ENCODE measurements at places on chromosomes 1 and 21.

DNA sequence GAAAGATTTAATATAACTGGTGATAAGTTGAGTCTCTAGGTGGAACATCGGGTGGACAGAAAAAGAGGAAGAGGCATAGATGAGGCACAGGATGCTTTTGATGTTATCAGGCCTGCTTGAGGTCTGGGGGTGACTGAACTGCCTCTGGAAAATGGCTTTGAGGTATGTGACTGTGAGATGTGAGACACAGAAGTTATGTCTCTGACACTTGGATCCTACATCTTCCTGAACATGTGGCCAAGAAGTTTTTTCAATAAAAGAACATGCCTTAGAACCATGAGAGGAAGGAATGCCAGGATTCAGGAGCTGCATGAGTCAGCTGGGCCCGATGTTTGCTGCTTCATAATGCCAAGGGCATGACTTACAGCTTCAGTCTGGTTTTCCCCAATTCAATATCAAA lies 11.5 kb upstream of the AIM2 start:
- DNase-seq = no peak

- DNase-seq = no peak
Observed at GRCh38 chr21:16587141-16587581, 857.4 kb downstream of the USP25 start.

GRCh38 chr1:231240531-231240882 lies 505 bp upstream of the GNPAT start:
- DNase-seq = no peak

- no peak for DNase-seq
Observed at GRCh38 chr1:219907772-219908070, 20.6 kb downstream of the SLC30A10 start.

GRCh38 chr1:7938070-7938469 lies 2.6 kb downstream of the TNFRSF9 start:
- no peak for DNase-seq

DNA sequence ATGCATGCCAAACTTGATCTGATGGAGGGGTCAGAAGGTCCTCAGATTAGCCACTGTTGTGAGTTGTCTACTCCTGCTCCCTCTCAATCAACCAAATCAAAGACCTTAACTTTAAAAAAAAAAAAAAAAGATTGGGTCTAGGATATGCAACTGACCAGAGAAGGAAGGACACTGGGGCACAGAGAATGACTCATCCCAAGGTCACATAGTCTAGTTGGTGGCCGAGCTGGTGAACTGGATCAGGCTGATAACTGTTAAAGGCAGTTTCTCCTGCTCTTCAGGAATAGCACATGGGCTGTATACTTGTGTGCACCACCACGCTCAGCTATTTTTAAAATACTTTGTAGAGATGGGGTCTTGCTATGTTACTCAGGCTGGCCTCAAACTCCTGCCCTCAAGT lies 14.8 kb upstream of the S100A7 start:
- no peak for DNase-seq

DNA sequence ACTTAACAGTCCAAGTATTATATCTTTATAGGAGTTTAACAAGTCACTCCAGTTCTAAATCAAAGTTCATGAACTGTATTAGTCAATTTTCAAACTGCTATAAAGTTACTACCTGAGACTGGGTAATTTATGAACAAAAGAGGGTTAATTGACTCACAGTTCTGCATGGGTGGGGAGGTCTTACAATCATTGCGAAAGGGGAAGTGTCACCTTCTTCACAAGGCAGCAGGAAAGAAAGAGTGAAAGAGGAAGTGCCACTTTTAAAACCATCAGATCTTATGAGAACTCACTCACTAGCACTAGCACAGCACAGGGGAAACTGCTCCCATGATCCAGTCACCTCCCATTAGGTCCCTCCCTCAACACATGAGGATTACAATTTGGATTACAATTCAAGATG lies 70.0 kb downstream of the CLCA4 start:
- no peak for DNase-seq

- no peak for DNase-seq
Observed at GRCh38 chr1:180269645-180270529, 39.8 kb downstream of the LHX4 start.

DNA sequence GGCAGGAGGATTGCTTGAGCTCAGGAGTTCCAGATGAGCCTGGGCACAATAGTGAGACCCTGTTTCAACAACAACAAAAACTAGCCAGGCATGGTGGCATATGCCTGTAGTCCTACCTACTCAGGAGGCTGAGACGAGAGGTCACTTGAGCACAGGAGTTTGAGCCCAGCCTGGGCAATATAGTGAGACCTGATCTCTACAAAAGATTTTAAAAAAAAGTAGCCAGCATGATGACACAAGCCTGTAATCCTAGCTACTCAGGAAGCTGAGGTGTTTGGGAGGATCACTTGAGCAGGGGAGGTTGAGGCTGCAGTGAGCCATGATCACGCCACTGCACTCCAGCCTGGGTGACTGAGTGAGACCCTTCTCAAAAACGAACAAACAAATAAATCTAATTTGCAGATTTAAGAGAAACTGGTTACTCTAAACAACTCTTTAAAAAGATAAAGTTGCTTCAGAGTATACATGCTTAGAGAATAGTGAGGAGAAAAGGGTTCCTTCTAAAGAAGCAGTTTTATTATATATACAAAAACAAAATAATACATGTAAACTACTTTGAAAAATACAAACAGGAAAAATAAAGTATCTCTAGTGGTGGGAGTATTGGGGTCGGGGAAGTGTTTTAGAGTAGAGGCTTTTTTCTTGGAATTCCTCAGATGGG lies 88.4 kb downstream of the ADCY10 start:
- no peak for DNase-seq

DNA sequence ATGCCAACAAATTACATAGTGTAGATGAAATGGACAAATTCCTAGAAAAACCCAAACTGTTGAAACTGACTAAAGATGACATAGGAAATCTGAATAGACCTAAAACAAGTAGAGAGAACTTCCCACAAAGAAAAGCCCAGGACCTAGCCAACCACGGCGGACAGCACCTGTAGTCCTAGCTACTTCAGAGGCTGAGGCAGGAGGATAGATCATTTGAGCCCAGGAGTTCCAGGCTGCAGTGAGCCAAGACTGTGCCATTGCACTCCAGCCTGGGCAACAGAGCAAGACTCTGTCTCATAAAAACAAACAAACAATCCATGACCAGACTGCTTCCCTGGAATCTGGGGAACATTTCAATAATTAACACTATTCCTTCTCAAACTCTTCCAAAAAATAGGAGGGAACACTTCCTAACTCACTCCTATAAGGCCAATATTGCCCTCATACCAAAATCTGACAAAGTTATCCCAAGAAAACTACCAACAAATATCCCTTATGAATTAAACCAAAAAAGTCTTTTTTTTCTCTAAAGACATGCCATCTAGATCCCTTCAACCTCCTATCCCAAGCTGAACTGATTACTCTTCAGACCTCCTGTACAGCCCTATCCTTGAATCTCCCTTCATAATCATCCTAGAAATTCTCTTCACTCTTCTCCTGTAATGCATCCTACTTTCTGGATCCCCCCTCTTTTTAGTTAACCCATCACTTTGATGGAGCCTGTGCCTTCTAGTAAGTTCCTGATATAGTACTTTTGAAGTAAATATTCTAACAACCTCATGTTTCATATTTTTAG lies 15.5 kb downstream of the ZNF644 start:
- DNase-seq = no peak

- DNase-seq = no peak
Observed at GRCh38 chr1:70146488-70146887, 58.9 kb downstream of the LRRC40 start.

GRCh38 chr1:110760321-110760720 lies 85.6 kb upstream of the KCNA3 start:
- DNase-seq = no peak

- DNase-seq = no peak
Observed at GRCh38 chr1:48329486-48329885, 107.0 kb downstream of the SLC5A9 start.

DNA sequence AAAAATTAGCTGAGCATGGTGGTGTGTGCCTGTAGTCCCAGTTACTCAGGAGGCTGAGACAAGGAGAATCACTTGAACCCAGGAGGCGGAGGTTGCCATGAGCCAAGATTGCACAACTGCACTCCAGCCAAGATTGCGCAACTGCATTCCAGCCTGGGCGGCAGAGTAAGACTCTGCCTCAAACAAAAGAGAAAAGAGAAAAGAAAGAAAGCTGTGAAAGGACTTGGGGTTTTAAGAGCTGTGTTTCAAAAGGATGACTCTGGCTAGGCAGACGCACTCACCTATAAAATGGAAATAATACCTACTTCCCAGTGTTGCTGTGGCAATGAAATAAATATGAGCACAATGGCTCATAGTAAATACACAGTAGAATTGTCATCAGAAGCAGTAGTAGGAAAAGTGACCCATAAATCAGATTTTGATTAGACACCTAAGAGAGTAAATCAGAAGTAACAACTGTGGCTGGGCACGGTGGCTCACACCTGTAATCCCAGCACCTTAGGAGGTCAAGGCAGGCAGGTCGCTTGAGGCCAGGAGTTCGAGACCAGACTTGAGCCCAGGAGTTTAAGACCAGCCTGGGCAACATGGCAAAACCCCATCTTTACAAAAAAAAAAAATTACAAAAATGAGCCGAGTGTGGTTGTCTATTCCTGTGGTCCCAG lies 45.9 kb upstream of the PUM1 start:
- DNase-seq = no peak

DNA sequence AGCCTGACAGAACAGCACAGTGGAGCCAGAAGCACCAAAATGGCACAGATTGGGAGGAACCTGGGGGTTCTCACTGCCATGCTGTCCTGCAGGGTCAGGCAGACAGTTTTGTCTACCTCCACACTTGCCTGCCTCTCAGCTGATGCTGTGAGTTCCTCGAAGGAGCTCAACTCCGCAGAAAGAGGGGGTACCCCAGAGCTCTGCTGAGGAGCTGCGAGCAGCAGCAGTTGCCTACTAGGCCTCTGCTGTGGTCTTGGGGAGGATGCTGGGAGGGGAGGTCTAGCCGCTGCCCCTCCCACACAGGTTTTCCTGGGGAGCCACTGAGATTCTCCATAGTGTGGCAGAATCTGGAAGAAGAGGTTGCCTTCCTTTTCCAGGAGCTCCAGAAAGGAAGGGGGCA lies 192.5 kb downstream of the FOXD2 start:
- no peak for DNase-seq

GRCh38 chr1:143735764-143736461 lies 235.9 kb downstream of the FAM72C start:
- DNase-seq = no peak

DNA sequence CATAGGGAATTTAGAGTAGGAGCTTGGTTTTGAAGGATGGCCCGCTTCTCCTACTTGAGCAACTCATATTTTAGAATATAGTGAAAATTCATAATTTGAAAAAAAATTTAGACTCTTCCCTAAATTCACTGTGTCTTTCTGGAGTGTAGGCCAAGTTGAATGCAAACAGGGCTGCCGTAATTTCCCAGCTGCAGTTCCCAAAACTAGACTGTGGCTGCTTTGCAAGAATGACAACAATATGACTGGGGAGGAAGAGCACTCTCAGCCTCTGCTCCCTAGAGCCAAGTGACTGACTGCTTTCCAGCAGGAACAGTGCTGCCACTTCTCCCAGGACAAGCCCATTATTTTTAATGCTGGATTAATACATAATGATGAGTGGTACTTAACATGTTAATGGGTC lies 209.0 kb downstream of the RHOU start:
- no peak for DNase-seq

GRCh38 chr1:39173995-39174380 lies 30.5 kb upstream of the MACF1 start:
- DNase-seq = no peak

GRCh38 chr21:29238053-29238966 lies 60.4 kb upstream of the BACH1 start:
- DNase-seq = no peak

DNA sequence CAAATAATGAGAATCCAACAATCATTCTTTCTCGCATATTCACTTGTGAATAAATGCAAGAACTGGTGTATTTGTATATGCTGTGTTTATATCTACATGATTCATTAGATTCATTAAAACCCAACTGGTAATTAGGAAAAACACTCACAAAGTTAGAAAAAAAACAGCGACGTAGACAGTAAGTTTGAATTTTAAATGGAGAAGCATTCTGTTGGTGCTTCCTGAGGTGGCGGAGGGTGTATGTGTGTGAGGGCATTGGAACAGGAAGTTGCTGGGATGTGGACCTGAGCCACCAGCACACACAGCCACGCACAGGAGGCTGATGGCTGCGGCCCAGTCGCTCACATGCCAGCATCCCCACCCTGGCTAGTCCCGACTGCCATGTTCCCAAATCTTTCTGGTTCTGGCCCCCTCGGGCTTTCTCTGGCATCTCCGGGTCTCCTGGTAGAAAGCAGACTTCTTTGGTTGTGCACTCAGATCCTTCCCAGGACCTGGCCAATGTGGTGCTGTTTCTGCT lies 121.6 kb upstream of the IRF2BP2 start:
- no peak for DNase-seq

DNA sequence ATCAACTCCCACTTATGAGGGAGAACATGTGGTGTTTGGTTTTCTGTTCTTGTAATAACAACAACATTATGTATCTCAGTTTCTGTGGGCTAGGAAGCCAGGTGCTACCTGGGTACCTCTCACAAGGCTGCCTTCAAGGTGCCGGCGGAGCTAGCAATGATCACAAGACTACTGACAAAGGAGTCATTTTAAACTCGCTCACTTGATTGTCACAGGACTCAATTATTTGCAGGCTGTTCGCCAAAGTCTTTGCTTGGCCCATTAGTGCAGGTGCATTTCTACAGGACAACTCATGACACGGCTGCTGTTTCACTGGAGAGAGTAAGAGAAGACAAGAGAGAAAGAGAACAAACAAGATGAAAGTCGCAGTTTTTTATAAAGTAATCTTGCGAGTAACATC lies 1237.4 kb upstream of the TMPRSS15 start:
- no peak for DNase-seq

- DNase-seq = no peak
Observed at GRCh38 chr1:242522304-242522945, 2.1 kb downstream of the PLD5 start.

- DNase-seq = no peak
Observed at GRCh38 chr1:245717611-245718010, 562.8 kb downstream of the KIF26B start.

DNA sequence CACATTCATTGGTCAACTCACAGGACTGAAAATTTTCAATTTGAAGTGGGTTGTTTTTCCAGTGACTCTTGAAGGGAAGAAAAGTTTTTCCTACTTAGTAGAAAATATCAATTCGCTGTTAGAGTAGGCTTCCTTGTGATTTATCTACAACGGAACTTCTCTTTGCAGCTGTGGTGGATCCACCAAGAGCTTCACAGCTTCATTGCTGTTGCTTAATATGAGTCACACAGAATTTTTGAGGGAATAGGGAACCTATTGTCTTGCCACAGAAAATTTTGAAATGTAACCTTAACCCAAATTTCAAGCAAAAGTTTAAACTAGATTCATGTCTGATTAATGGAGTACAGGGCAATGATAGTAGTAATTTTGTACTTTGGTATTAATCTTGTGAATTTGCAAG lies 58.4 kb upstream of the IFI44L start:
- no peak for DNase-seq

DNA sequence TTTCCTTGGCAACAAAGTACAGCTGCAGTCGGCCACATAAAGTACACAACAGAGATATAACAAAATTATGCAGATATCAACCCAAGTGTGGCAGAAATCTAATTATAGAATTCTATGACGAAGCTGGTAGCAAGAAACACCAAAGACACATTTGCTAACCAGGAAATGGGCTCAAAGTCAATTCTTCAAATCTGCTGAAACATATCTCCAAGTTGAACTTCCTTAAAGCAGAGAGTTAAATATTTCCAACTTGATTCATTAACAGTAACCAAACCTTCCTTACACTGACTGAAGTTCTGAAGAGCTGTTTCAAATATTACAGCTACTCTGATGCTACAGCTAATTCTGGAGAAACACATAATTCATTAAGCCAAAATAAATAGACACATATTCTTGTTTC lies 67.6 kb upstream of the SDC3 start:
- DNase-seq = no peak

- DNase-seq = no peak
Observed at GRCh38 chr1:27785781-27786455, 12.9 kb downstream of the STX12 start.

Measured in CD4-positive, alpha-beta memory T cell (primary cell).